ENCODE measurements at places on chromosomes 7 and 10.

DNA sequence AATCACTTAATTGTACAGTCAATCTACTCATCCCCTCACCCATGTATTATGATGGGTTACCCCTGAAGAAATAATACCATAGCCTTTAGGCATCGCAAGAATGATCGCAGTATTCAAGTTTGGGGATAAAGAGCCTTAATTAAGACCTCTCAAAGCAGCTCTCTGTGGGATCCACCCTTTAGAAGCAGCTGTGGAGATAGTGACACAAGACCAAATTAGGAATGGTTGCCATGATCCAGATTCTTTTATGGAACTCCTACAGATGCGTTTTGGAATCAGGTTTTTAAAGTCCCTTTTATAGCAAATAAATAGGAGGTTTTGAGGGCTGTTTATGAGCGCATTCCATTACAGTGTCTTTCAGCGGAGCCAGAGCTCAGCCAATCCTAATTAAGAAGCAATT is 12.2 kb downstream of the TES start:
- no peak for DNase-seq

- DNase-seq, result no peak
Observed at GRCh38 chr10:69880301-69881081, 78.8 kb downstream of the COL13A1 start.

DNA sequence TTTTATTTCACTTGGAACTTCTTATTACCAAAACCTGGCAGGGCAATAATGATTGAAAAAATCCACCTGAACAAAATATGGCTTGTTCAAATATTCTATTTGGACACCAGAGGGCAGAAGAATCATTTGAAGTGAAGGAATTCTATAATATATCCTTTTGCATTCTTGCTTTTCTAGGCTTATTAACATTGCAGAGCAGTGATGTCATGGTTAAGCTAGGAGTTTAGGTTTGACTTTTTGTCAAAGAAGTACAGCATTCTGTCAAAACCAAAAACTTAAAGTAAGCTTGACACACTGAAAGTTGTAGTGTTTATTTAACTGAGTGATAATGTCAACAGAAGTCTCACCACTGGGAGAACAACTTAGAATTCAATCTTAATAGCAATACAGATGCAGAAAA is 156.0 kb downstream of the SEMA3D start:
- DNase-seq, result no peak

GRCh38 chr10:46267132-46267985 is 19.4 kb upstream of the ANTXRL start:
- no peak for DNase-seq

DNA sequence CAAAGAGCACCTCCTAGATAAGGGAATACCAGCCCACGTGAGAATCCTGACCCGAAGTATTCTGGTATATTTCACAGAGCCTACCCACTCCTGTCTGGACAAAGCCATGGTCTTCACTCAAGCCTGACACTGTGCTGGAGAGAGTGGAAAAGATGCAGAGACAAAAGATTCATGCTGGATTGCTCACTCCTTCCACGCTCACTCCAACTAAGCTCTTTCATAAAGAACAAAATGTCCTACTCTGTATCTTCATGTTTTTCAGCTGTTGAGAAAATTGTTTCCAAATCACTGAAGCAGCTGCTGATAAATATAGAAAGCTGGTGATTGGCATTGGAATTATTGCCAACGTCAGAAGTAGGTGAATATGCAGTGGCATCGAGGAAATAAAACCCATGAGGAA is 106.0 kb downstream of the ABLIM1 start:
- DNase-seq, result no peak

- DNase-seq, result no peak
Observed at GRCh38 chr7:144903201-144903600, 67.3 kb upstream of the TPK1 start.

DNA sequence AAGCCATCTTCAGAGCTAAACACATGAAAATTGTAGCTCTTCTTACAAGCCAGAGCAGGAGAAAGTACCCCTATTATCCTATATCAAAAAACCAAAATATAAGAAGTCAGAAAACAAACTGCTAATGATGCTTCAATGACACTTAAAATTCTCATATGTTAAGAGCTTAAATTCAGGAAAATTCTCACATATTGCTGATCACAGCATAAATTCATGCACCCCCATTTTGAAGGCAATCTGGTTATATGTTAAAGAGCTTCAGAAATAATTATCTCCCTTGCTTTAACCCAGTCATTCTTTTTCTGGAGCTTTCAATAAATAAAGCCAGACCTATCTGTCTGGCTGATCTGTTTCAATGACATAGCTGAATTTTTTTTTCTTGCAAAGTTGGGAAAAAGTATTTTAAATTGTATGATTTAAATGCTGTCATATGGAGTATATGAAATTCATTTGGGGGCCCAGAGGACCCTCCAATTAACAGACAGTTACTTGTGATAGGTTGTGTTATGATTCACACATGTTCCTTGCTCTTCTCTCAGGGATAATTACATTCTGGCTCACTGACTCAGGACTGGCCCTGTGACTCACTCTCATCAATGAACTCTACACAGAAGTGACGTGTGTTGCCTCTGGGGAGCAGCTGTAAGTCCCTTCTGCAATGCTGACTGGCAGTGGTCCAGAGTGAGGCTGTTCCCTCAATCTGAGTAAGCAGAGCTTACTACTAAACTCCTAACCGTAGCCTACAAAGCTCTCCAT is 85.2 kb downstream of the HGF start:
- no peak for DNase-seq

- DNase-seq, result no peak
Observed at GRCh38 chr7:51613911-51614357, 297.3 kb upstream of the COBL start.

DNA sequence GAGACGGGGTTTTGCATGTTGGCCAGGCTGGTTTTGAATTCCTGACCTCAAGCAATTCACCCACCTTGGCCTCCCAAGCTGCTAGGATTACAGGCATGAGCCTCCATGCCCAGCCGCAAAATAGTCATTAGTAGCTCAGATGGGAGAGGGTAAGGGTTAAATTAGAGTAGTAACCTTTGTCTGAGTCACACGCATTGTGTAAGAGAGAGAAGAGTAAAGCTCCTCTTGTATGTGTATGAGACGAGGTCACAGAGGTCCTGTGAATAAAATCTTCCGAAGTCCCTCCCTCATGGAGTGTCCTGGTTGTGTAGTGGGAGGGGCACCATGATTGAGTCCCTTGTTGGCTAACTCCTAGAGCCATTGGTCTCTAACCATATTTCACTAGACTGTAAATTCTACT is 85.2 kb upstream of the CDC14C start:
- no peak for DNase-seq

- no peak for DNase-seq
Observed at GRCh38 chr10:114374053-114374791, 30.1 kb downstream of the AFAP1L2 start.

DNA sequence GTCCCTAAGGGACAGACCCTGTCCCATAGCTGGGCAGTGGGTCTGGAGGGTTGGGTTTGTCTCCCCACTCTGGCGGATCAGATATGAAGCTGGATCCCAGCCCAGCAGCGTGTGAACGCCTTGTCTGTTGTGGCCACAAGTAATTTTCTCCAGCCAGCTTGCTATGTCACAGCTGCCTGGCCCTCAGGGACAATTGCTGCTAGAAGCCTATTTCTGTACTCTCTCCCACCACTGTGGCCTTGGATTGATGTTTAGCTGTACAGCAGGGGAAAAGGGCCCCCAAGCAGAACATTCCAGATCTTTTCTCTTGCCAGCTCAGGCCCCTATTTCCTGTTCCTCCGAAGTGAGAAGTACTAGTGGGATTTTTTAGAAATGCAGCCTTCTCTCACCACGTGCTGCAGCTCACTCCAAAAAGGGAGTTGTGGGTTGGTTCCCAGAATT is 53.5 kb upstream of the WAC start:
- no peak for DNase-seq

DNA sequence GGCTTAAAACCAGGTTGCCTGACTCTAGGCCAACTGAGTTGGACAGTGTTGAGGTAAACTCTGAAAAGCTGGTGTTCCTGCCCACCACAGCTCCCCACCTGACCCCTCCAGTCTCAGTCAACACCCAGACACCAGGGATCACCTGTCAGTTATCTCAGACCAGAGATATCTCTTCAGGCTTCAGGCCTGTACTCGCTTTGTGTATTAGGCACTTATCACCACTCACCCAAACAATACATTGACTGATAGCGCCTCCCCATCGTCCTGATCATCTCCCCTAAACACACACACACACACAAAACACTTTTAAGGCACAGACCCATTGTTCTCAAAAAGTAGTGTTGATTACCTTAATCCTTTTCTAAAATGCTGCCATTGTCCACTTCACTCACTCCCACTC is 111.5 kb downstream of the PLCE1 start:
- DNase-seq, result no peak

GRCh38 chr7:17044396-17044795 is 162.6 kb upstream of the AGR3 start:
- no peak for DNase-seq

- DNase-seq, result no peak
Observed at GRCh38 chr7:158487631-158488151, 99.9 kb downstream of the PTPRN2 start.

DNA sequence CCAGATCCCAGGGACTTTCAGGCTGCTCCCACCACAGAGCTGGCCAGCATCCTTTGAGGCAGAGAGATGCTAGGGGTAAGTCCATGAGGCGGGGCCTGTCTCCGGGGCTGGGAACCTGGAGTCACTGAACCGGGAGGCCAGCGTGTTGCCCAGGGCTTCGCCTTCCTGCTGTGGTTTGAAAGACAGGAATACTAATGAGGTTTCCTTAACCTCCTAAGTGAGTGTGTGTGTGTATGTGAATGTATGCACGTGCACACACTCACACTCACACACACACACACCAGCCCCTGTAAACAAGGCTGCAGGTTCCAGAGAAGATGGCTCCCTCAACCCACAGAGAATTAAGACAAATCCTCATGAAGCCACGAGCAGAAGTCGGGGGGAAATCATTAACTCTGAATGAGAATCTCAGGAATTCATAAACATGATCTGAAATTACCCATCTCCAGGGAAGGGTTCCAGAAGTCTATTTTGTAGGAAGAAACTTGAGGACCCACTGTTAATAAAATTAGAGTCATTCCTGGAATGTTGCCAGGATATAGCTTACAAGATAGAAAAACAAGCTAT is 20.3 kb upstream of the PFKP start:
- DNase-seq, result no peak

DNA sequence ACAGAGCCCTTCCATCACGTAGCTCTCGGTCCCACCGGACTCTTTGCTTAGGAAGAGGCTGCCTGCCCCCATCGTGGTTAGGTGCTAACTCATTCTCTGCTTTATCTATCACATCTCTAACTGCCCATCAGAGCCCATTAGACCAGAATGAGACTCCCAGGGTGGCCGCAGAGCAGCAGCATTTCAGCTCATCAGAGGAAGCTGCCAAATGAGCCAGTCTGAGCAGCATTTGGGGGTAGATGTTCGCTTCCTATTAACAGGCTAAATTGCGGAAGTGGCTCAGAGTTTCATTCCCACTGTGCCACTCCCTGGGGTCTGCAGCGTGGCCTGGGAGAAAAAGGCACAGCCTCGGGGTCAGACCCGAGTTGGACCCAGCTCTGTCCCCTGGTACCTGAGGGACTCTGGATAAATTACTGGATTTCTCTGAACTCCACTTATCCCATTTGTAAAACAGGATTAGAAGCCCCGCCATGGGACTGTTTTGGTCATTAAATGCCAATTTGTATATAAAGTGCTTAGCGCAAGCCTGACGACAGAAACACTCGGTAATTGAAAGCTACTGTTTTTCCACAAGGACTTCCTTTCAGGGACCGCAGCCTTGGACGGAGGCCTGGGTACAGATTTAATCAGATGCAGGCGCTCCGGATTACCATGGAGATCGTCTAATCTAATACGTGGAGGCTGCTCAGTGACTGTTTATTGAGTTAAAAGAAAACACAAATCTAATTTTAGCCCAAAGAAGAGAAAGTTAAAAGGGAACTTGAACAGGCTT is 73.8 kb upstream of the PRLHR start:
- DNase-seq, result no peak

GRCh38 chr10:79448732-79449049 is 3.3 kb upstream of the ZCCHC24 start:
- DNase-seq, result no peak

DNA sequence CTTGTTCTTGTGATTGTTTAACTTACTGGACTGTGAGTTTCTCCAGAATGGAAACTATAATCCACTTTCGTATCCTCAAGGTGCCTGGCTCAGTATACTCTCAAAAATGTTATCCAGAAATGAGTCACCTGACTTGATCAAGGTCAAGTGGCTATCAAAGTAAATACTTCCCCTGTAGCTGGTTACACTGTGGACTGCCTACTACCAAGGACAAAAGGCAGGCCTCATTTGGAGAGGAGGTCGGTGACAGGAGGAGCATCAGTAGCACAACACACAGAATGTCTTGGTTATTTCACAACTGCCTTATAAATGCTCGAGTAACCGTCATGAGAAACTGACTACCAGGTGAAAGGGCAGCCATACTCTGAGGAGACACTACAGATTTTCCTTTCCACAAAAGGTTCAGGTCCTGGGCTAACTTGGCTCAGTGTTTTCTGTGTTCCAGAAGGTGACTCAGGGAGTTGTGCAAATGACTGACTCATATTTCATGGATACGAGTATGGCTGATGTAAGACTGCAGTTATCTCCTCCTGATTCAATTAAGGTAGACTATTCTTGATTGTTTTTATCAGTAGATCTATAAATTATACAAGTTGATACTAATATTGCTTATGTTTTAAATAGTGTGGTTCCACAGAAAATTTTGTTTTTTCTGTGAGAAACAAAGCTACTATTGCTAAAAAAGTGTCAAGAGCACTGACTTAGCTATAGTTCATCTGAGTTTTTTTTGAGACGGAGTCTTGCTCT is 4.2 kb upstream of the CCNY start:
- DNase-seq, result no peak

DNA sequence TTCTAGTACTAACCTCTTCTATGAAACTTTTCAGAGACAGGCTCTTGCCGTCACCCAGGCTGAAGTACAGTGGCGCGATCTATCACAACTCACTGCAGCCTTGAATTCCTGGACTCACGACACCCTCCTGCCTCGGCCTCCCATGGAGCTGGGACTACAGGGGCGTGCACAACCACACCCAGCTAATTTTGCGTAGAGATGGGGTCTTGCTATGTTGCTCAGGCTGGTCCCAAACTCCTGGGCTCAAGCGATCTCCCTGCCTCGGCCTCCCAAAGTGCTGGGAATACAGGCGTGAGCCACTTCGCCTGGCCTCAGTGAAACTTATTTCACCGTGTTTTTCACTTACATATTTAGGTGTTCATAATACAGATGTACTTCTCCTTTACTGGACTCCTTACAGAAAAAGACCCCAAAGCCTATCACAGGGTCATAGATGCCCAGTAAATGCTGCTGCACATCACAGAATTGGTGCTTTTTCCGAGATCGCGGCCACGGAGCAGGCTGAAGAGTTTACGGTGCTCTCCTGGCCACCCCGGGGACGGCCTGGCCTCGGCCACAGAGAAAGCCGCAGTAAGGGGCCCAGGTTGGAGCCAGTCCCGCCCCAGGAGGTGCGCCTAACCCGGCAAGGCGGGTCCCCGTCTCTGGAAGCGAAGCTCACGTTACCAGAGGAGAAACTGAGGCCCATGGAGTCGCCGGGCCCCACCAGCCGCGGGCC is 595 bp downstream of the TBL2 start:
- no peak for DNase-seq

GRCh38 chr7:105297985-105298384 is 90.7 kb downstream of the SRPK2 start:
- no peak for DNase-seq

GRCh38 chr10:3287572-3288445 is 115.2 kb upstream of the PITRM1 start:
- DNase-seq, result no peak

GRCh38 chr7:127253281-127254162 is 781 bp upstream of the GRM8 start:
- peak; percentile 20 for DNase-seq

Measured in stimulated activated CD8-positive, alpha-beta memory T cell treated with anti-CD3 and anti-CD28 coated beads, Interleukin-7, amount 100 ng/mL, for 24 hours (primary cell).